CD4-positive, alpha-beta T cell treated with Interleukin-12 subunit alpha and Interleukin-12 subunit beta, for 1 hour (primary cell): ENCODE measurements at places on chromosomes 6 and 20.

DNA sequence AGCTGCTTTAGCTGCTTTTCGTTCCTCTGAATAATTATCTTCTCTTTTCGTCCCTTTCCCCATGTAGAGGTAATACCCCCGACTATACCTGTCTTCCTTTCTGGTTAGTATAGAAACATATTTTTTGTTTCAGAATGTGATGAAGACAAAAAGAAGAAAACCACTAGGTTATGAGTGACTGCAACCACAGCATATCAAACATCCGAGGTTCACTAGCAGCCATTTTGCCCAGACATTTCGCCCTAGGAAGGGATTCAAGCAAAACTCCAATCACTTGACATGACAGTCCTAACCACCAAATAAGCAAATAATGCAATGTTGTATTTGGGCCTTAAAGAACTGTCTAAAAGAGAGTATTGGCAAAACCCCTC, 9.4 kb downstream of the SNX5 start:
- no peak for DNase-seq

DNA sequence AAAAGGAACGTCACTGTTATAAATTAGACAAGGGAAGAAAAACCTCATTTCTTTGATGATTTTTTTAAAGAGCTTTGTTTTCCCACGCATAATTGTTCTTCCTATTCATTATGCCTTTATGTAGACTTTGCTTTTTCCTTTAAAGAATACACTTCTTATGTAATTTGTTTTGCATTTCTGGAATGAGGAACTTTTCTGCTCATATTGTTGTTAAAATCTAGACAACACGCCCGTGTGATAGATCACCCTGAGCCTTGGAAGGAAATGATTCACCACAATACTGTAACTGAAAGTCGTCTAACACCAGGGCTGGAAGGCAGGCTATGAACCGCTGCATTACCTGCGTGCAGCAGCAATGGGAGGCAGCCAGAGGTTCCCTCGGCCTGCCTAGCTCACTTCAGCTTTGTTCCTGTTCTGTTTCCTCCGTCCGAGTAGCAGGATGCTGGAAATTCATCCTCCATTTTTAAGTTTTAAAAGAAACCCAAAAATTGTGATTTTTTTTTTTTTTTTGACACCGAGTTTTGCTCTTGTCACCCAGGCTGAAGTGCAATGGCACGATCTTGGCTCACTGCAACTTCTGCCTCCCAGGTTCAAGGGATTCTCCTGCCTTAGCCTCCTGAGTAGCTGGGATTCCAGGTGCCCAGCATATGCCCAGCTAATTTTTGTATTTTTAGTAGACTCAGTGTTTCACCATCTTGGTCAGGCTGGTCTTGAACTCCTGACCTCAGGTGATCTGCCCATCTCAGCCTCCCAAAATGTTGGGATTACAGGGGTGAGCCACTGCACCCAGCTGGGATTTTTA, 49.6 kb upstream of the ZNF217 start:
- peak; percentile 77 for DNase-seq

DNA sequence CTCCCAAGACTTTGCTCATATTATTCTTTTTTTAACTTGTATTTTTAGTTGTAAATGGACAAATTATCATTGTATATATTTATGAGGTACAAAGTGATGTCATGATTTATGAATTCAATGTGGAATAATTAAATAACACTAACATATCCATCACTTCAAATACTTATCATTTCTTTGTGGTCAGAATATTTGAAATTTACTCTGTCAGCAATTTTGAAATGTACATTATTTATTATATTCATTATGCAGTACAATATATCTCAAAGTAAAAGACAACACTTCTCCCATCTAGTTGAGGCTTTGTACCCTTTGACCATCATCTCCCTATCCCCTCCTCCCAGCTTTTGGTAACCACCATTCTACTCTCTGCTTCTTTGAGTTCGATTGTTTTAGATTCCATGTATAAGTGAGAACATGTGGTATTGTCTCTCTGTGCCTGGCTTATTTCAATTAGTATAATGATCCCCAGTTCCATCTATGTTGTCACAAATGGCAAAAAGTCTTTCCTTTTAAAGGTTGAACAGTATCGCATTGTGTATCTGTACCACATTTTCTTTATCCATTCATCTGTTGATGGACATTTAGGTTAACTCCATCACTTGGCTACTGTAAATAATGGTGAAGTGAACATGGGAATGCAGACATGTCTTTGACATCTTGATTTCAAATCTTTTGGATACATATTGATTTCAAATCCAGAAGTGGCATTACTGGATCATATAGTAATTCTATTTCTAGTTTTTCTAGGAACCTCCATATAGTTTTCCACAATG, 197.2 kb downstream of the KIF6 start:
- DNase-seq: no peak

- no peak for DNase-seq
Observed at GRCh38 chr6:110951986-110952794, 6.3 kb upstream of the GTF3C6 start.
